ENCODE measurements at places on chromosomes 11 and 22.

DNA sequence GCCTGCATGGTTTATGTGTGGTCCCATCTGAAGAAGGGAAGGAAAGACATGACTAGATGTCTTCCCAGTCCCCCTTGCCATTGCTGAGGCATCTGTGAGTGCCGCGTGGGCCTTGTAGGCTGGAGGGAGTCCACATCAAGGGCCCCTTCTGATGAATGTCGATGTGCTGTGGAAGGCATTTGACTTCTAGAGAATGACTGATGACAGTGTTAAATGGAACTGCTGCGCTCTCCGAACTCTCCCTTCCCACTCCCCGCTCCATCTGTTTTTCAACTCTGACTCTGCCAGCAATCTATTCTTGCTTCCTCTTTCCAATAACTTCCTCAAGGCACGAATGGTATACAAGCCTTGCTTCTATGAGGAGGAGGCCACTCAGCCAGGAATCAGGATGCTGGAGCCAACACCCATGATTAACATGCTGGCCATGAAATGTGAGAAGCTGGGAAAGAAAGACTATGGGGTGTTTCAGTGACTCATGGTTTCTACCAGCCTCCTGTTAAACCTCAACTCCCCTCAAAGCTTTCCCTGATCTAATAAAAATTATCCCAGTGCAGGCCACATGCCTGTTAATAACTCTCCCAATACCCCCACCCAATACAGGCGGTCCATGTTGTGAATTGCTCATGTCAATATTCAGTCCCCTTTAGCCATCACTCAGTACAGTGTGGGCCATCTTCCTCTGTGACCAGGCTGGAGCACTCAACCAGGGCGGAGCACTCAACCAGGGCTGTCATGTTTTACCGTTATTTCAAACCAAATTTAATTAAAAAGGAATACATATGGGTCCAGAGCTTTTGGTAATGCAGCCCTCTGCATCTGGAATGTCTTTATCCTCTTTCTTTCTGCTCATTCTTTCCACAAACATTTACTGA is 46.4 kb upstream of the TBCEL start:
- DNase-seq, result no peak

GRCh38 chr11:103870821-103871309 is 165.6 kb upstream of the DDI1 start:
- peak; percentile 84 for DNase-seq

DNA sequence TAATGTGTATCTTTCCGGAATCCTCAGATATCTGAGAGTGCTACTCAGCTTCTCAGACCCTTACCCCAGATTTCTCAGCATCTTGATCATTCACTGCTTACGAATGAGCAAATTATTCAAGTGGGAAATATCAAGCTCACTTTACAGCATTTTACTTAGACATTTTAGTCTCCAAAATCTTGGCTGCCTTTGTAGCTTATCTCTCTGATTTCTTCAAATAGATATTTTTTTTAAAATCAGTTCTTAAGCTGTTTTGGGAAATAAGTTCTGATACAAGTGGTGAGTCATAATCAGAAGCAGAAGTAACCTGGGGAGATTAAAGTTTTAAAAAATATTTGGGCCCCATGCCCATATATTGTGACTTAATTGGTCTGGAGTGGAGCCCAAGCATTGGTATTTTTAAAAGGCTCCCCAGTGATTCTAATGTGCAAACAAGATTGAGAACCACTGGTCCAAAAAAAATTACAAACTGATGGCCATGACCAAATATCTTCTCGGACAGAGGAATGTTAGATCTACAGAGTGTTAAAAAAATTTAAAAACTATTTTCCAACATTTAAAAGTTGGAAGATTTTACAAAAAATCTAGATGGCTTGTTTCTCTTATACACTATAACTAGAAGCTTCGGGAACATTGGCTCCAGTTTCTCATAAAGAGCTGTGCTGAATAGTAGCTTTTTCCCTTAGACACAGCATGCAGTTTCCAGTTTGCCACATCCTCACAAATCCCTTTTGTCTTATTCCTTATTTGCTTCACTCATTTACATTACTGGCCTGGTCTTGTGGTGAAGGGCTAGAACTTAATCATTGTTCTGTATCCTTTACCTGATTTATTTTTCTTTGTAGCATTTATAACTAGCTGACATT is 87.8 kb upstream of the BMAL1 start:
- DNase-seq, result no peak

DNA sequence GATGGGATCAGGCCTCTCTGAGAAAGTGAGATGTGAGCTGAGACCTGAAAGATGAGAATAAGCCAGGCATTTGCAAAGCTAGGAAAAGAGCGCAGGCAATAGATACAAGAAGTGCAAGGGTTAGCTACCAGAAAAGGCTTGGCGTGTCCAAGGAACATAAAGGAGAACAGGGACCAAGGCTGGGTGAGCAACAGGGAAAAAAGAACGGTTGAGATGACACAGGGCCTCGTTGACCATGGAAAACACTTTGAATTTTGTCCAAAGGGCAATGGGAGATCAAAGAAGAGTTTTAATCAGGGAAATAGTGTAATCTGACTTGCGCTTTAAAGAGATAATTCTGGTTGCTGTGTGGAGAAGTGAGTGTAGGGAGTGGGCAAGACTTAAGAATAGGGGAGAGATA is 35.0 kb downstream of the RAB30 start:
- no peak for DNase-seq

DNA sequence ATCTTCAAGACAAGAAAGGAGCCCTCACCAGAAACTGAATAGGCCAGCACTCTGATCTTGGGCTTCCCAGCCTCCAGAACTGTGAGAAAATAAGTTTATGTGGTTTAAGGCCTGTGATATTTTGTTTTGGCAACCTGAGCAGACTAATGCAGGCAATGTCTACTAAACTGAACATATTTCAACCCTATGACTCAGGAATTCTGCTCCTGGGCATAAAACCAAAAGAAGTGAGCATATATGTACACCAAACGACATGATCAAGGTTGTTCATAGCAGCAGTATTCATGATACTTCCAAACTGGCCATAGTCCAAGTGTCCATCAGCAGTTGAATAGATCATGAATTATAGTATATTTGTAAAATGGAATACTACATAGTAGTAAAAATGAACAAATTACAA is 29.0 kb downstream of the CSNK2A3 start:
- no peak for DNase-seq

- peak; percentile 51 for DNase-seq
These were observed 50.1 kb downstream of the LRRC32 start for GRCh38 chr11:76620489-76620888.

GRCh38 chr22:38957046-38957770 is at the start of gene APOBEC3A:
Gene APOBEC3A (plus strand): TSS chr22:38957609. CDS start chr22:38957692, 83 bp downstream.
- peak; percentile 66 for DNase-seq

GRCh38 chr11:105000797-105001196 is 22.2 kb downstream of the CASP5 start:
- DNase-seq, result peak; percentile 44

GRCh38 chr11:125180413-125181305 is 16.1 kb downstream of the PKNOX2 start:
- no peak for DNase-seq

GRCh38 chr11:47411884-47412746 is 3.7 kb downstream of the SLC39A13 start:
- DNase-seq, result peak; percentile 86

GRCh38 chr11:114318361-114318760 is 22.2 kb downstream of the NNMT start:
- DNase-seq, result no peak

GRCh38 chr11:114031246-114031966 is 28.1 kb upstream of the ZBTB16 start:
- DNase-seq, result no peak

DNA sequence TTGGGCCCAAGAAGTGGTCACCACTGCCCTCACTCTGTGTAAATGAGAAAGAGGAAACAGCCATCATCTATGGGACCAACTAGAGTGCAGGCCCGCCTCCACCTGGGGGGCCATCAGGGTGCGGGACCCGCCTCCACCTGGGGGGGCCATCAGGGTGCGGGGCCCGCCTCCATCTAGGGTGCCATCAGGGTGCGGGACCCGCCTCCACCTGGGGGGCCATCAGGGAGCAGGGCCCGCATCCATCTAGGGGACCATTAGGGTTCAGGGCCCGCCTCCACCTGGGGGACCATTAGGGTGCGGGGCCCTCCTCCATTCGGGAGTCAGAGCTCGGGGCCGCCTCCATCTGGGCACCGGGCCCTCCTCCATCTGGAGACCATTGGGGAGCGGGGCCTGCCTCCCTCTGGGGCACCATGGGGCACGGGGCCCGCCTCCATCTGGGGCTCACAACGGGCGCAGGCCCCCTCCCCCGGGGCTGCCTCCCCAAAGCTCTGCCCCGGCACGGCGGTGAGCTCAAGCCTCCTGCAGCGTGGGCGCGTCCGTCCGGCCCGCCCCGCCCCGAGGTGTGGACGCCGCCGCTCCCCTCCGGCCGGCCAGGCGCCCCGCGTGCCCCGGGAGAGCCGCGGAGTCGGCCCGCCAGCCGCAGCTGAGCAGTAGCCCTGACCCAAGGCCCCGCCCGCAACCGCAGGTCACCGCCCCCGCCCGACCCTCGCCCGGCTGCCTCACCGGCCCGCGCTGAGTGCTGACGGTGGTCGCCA is 512 bp downstream of the TOLLIP start:
- DNase-seq, result no peak

- no peak for DNase-seq
These were observed 3.8 kb upstream of the GGA1 start for GRCh38 chr22:37604875-37605274.

- DNase-seq, result no peak
These were observed 131.1 kb upstream of the FIBIN start for GRCh38 chr11:26862801-26863200.

DNA sequence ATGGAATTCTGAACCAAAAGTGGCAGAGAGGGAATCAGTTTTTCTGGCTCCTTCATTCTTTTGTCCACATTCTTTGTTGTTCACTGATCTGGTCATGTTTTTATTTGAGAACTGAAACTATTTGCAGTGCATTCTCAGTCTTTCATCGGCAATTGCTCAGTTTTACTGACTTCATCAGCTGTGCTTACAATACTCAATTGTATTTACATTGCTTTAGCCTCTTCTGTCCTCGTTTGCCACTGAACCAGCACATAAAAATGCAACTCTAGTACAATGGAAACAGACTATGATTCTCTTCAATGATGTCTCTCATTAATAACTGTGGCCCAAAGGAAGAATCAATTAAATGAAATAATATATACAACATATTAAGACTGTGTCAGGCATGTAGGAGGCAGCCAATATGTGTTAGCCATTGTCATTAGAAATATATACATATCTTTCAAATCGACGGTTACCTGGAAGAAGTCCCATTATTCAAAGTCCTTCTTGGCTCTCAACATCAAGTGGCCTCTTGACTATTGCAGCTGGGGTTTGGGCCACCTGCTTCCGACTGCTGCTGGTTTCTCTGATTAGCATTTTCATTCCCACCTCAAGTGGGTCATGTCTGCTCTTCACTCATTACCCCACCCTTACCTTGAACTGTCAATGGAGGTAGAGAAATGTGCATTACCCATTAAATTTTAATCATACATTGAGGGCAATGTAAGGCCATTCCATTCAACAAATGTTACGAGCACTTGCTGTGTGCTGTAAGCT is 600.1 kb downstream of the INSC start:
- no peak for DNase-seq

GRCh38 chr11:102837156-102837555 is 6.3 kb downstream of the MMP3 start:
- no peak for DNase-seq

DNA sequence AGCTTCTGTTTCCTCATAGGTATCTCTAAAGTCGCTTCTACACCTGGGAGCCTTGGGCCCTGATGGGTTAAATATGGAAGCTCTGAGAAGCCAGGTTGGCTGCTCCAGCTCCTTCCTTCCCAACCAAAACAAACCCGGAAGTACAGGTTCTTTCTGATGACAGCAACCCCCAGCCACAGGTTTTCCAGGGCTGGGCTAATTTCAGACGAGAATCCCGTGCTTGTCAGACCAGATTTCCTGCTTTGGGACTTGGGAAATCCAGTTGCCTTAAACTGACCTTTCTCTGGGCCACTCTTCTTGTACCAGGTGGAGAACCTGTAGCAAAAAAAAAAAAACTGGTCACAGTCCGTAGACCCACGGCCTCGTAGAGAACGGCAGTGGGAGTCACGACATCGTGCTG is 51.9 kb downstream of the RBX1 start:
- DNase-seq, result no peak

DNA sequence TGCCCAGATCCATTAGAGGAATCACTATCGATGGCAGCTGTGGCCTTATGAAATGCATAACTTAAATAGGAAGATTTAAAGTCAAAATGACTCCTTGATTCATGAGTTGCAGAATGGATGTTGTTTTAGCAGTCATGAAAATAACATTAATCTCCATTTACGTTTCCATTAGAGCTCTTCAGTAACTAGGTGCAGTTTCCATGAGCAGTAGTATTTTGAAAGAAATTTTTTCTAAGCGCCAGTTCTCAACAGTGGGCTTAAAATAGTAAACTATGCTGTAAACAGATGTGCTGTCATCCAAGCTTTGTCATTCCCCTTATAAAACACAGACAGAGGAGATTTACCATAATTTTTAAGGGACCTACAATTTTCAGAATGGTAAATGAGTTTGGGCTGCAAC is 1414.1 kb downstream of the LRRC4C start:
- DNase-seq, result no peak

GRCh38 chr11:61963282-61964057 is 4.0 kb downstream of the FTH1 start:
- DNase-seq, result peak; percentile 60

- no peak for DNase-seq
These were observed 8.7 kb upstream of the MS4A4E start for GRCh38 chr11:60251485-60252212.

DNA sequence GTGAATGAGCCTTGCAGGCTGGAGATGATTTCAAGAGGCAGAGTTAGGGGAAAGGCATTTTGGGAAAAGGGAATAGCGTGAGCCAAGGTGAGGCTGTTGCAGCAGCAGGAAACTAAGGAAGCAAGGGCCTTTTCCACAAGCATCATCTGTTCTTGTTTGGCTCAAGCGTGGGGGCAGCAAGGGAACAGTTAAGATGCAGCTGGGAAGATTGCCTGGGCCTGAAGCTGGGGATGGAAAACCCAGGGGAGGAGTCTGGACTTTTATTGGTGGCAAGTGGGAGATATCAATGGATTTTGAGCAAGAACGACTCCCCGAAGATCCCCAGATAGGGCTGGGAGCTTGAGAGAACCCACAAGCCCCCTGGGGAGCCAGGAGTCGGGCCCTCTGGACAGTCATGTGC is 27.3 kb upstream of the PICK1 start:
- no peak for DNase-seq

DNA sequence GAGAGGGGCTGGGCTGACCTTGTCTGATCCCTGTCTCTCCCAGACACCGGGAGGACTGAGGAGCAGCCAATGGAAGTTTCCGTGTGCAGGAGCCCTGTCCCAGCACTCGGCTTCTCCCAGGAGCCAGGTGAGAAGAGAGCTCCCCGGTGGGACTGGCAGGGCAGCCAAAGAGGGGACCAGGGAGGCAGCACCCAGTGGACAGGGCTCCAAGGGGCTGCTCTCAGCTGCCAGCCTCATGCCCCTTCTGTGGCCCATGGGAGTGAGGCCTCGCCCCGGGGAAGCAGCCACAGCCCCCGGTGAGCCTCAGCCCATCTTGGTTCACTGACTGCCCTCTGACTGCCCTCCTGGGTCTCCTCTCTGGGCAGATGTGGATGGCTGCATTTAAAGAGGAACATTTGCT is 6.8 kb downstream of the SCO2 start:
- DNase-seq, result no peak

Data from aorta (tissue), 5 donors.